ENCODE measurements at places on chromosomes 11 and 22.

- no peak for DNase-seq
These were observed 64.3 kb downstream of the WNT11 start for GRCh38 chr11:76141901-76142588.

DNA sequence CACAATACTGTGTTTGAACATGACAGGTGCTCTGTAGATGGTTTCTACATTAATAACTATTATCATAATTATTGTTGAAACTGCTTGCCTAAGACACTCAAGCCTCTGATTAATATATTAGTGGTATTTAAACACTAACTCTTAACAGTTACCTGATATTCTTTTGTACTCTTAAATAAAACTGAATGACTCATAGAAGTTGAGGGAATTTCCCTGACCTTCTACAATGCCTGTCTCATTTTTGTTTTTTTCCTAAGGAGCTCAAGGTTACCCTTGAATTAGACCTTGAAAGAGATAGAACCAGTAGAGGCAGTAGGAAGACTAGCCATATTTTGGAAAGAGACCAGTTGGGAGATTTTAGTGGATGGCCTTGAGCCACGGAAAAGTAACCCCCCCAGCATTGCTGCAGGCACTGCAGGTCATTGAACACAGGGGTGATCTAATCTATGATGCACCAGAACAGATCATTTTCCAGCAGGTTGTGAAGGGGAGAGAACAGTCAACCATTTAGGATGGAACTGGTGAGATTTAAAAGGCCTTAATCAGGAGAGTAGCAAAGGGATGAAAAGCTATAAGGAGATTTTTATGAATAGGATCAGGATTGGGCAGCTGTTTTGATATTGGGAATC is 148.3 kb downstream of the PGR start:
- DNase-seq, result peak; percentile 67

GRCh38 chr11:17382046-17382728 is 6.3 kb downstream of the KCNJ11 start:
- DNase-seq, result no peak

GRCh38 chr22:33054001-33054675 is 4.0 kb downstream of the SYN3 start:
- no peak for DNase-seq

- DNase-seq, result no peak
These were observed 59.6 kb downstream of the MAPK1 start for GRCh38 chr22:21807544-21808529.

DNA sequence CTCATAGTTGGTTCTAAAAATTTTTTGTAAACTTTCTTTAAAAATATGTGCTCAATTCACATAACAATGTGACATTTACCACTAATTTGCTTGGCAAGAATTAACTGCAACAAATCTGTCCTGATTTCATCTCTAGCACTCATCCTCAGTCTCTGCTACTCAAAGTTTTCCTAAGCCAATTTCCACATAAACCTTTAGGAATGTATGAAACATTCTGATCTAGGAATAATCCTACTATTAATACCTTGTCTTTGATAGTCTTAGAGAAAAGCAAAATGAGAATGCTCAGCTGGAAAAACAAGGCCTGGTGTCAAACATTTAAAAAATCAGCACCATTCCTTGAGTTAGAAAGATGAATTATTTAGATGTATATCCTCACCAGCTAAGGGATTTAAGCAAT is 114.3 kb downstream of the CD44 start:
- DNase-seq, result no peak

DNA sequence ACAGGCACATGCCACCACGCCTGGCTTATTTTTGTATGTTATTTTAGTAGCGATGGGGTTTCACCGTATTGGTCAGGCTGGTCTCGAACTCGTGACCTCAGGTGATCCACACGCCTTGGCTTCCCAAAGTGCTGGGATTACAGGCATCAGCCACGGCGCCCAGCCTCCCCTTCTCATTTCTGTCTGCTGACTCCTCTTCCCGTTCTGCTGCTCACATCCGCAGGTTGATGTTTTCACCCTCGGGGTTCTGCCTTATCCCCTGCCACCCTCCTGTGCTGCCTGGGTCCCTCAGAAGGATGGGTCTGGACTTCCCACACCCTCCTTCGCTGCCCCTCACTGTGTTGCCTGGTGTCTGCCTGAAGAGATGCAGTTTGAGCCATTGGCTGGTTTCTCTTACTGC is 19.2 kb upstream of the VSIG10L2 start:
- no peak for DNase-seq
